SK-N-SH (cell line): ENCODE measurements at places on chromosomes 5 and 9.

DNA sequence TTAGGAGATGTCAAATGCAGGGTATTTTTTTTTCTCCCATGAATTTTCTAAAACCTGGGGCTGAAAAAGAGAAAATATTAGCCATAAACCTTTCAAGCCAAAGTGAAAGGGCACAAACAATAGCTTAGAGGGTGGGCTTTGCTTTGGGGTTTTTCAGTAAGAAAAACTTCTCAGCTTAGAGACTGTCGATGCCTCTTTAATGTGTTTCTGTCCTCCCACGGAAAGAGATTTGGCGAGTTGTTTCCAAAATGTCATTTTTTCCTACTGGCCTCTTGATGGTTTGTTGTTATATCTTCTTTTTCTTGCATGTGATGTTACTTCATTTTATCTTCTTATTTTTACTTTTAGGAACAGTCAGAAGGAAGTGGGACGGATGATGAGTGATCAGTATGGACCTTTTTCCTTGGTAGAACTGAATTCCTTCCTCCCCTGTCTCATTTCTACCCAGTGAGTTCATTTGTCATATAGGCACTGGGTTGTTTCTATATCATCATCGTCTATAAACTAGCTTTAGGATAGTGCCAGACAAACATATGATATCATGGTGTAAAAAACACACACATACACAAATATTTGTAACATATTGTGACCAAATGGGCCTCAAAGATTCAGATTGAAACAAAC lies 177.3 kb downstream of the SMARCA2 start:
- DNase-seq = no peak

- DNase-seq = no peak
These were observed 159.3 kb downstream of the DMAC1 start for GRCh38 chr9:7640231-7640630.

- DNase-seq = no peak
These were observed 56.1 kb downstream of the TSTD2 start for GRCh38 chr9:97577051-97577450.

DNA sequence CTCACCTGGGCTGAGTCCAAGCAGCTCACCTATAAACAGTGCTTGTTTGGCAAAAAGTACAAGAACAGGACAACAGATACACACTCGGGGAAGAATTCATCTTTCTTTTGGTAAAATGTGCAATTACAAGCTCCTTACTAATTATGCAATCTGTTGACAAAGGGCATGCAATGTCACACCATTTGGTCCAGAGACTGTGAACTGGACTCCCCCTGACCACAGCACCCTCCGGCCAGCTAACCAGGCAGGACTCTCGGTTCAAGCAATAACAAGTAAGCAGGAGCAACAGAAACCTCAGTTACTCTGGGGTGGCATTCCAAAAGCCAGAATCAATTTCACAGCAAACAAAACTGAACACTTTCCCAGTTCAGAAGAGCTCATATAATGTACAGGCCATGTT lies 113.8 kb downstream of the GNAQ start:
- DNase-seq = no peak

DNA sequence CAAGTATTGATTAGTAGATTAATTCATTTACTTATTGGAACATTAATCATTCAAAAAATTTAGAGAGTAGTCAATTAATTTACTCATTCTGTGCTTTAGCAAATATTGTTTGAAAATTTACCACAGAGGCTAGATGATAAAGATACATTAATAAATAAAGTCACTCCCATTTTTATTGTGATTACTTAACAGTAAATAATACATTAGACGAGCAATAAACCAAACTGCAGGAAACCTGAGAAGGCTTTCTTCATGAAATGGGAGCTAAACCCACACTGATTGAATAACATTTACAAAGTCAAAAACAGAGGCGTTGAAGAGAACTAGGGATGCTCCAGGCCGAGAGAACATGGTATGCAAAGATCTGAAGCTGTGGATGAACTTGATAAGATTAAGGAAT lies 38.8 kb upstream of the PRDM9 start:
- no peak for DNase-seq

- DNase-seq = no peak
These were observed 15.9 kb upstream of the ALDOB start for GRCh38 chr9:101451498-101451897.

GRCh38 chr9:68731857-68732256 lies 26.8 kb downstream of the PIP5K1B start:
- no peak for DNase-seq

GRCh38 chr9:132075853-132076252 lies 3.8 kb downstream of the MED27 start:
- no peak for DNase-seq

DNA sequence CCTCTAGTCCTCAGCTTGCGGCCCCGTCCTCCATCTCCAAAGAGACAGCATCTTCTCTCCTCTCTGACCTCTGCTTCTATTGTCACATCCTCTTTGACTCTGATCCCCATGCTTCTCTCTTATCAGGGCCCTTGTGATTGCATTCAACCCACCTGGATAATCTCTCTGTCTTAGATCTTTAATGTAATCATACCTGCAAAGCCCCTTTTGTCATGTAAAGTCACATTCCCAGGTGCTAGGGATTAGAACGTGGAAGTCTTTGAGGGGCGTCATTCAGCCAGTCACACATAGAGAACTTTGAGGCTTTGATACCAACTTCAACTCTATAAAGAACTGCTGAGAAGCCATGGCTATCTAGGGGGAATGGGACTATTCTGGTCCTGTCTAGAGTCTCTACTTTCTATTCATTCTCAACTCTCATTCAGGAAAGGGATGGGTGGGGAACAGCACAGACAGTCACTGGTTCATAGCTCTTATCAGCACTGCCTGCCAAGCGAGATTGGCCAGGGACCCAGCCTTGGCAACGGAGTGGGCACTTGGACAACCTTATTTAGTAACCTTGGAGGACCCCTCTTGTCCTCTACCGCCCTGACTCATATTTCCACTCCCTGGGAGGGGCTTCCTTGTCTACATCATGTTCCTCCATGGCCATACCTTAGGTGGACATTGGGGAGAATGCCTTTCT lies 29.0 kb downstream of the TAS2R1 start:
- DNase-seq = no peak

DNA sequence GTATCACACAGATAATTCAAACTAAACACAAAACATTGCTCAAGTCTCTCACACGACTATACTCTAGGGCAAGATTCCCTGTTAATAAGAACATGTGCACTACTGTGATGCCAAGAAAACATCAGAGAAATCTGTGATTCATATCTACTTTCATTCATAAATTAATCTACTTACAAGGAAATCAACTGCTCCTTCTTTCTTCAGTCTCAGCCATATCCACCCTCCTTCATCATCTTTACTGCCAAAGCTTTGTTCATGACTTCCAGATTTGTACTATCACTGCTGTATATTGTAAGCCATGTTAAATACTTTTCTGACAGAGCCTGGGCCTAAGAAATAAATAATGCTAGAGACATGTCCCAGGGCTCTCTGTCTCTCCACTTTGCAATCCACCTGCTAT lies 35.1 kb downstream of the CTNNAL1 start:
- DNase-seq = no peak

DNA sequence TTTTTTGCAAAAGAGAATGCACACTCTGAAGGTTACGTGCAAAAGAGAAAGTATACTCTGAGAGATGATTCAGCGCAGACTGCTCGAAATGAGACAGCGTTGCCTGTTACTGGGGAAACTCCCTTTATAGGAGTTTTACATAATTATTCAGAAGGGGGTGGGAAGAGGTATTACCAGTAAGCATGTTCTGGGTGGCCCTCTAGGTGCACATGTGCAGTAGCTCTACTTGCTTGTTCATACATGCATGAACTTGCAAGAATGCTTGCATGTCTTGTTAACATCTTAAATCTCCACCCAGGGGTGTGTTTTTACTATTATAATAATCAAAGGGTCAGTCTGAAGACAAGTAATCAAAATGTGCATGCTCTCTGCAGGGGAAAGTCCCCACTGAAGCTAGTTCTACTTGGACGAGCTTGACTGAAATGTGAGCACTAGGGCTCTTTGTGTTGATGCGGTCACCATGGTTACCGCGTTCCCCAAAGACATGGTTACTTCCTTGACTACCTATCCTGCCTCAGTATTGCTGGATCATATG lies 75.5 kb downstream of the SGCD start:
- no peak for DNase-seq

- no peak for DNase-seq
These were observed 130.5 kb upstream of the ZNF608 start for GRCh38 chr5:124876983-124877382.

GRCh38 chr9:117815948-117816347 lies 111.7 kb downstream of the TLR4 start:
- no peak for DNase-seq

DNA sequence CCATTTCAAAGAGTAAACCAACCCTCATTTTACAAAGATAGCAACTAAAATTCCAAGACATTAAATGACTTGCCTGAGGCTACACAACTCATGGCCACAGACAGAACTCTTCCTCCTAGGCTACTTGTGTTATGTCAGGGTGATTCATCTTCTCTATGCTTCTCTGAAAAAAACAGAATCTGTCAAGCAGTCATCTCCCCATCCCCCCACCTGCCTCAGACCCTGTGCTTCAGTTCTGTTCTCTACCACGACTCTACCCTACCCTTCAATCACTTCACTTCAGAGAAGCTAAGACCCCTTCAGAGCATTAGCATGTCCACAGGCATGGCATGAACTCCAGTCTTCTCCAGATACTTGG lies 277.7 kb upstream of the PTGER4 start:
- DNase-seq = no peak
